Stimulated activated naive CD4-positive, alpha-beta T cell treated with Interleukin-2 at 50 U/mL for 16 hours (primary cell): ENCODE measurements at places on chromosomes 3 and 15.

DNA sequence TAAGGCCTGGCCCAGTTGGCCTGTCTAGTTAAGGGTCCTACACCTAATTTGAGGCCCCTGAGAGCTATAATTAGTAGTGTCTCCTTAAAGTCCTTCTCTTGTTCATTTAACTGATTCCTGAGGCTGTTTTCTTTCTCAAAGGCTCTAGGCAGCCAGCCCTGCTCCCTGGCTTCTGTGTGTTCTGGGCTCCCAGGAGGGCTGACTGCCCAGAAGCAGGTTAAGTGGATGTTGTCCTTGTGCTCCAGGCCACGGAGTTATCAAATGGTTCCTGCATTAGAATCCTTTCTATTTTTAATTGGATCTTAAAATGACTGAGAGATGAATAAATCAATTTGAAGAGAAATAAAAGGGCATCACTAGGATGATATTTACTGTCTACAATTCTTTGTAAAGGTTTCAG lies 140.0 kb downstream of the SNRK start:
- no peak for DNase-seq

DNA sequence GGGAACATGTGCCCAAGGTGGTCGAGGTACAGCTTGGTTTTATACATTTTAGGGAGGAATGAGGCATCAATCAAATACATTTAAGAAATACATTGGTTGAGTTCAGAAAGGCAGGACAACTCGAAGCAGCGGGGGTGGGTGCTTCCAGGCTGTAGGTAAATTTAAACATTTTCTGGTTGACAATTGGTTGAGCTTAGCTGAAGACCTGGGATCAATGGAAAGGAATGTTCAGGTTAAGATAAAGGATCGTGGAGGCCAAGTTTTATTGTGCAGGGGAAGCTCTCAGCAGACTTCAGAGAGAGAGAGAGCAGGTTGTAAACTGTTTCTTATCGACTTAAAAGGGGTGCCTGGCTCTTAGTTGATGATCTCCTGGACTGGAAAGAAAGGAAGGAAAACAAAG lies 11.3 kb downstream of the CPN2 start:
- DNase-seq, result no peak

GRCh38 chr15:82999905-83000671 lies 11.4 kb downstream of the C15orf40 start:
- DNase-seq, result no peak

DNA sequence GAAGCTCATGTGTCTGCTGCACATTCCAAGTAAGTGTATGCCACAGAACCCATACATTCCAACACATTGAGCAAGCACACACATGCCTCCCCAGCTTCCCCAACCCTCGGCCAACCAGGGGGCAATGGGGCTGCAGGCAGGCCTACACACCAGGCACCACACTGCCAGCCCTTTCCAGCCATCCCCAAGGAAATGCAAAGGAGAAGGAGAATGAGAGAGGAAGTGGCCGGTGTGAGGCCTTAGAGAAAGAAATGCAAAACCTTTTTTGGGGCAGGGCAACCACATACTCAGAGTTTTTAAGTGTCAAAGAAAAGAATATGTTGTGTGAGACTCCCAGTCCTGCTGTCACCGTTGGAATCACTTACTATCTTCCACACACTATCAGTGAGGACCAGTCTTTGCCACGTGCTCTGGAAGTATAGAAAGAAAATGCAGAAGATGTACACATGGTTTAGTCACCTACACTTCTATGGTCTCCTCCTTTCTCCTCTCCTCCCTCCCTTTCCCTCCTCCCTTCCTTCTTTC lies 11.1 kb downstream of the IGF2BP2 start:
- no peak for DNase-seq

DNA sequence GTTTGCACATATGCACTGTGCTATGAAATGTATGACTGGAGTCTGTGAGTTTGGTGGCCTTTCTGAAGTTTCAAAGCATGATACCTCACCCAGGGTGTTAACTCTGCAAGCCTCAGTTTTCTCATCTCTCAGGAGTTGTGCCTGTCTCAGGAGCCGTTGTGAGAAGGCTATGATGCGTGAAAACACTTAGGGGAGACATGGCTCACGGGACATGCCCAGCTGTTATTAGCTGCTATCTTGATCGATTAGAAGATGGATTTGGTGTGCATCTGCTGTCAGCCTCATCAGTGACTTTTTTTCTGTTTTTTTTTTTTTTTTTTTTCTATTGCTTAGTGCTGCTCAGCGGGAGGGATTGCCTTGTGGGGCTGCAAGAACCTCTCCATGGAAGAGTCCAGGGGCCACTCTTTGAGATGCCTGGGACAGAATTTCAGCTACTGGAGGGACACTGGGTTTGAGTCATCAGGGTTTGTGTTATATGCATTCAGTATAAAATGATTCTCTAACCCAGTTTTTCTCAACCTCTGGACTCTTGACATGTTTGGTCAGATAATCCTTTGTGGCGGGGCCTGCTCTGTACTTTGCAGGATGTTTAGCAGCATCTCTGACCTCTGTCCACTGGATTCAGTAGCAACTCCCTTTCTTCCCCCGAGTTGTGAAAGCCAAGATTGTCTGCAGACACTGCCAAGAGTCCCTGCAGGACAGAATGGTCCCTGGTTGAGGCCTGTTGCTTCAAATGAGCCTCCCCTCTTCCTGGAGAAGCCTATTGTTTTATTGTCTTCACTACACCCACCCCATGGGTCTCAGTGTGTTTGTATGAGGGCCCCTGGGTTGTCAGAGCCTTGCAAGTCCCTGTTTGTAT lies 181.4 kb downstream of the CACNA2D3 start:
- no peak for DNase-seq

- no peak for DNase-seq
Measured at GRCh38 chr3:97970156-97970555, 2.1 kb downstream of the RIOX2 start.

GRCh38 chr3:4508048-4508981 lies 15.2 kb downstream of the ITPR1 start:
- DNase-seq, result no peak

DNA sequence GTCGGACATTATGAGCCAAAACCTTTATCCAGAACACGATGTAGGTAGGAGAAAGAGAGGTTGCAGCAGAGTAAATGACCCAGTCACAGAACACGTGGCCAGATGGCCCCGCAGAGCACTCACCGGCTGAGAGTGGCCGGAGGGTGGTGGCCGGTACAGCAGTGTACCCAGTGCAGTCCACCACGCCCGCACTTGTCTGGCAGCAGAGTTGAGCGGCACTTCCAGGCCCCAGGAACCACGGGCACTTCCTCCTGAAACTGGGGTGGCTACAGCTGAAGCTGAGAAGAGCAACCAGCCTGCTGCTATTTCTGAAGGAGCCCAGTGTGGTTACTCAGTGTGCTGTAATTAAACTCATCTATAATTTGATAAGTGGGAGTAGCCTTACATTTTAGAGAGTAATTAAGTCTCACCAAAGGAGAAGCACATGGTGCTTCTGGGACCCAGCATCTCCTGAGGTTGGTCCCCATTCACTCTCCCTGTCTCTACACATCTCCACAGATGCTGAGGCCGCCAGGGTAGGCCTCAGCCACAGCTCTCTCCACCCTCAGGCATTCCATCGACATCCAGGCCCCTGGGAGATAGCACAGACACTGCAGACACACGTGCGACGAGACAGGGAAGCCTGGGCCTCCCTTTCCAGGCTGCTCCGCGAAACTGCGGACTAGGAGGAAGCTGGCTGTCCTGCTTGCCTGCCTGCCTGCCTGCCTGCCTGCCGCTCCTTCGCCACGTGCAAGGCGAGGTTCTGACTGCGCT lies 49.8 kb downstream of the BDH1 start:
- DNase-seq, result no peak

DNA sequence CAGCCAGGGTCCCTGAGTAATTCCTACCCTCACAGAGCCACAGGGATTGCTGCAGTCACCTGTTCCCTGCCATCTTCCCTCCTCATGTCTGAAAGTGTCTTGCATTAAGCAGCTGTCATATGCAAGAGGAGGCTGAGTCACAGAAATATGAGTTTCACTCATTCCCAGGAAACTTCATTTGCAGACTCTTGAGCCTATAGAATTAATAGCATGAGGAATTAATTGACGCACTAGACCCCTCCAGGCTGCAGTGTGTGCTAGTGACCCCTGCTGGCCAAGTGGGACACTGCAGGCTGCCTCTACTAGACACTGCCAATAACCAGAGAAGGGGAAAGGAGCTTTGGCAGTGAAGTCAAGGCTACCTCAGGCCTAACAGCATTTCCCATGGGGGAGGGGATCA lies 50.6 kb upstream of the SLC6A1 start:
- no peak for DNase-seq

DNA sequence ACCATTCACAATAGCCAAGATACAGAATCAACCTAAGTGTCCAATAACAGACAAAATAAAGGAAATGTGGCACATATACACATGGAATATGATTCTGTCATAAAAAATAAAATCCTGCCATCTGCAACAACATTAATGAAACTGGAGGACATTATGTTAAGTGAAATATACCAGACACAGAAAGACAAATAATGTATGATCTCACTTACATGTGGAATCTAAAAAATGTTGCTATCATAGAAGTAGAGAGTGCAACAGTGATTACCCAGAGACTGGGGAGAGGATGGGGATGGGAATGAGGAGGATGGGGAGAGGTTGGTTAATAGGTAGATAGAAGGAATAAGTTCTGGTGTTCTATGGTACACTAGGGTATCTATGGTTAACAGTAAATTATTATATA lies 28.7 kb downstream of the MRPL3 start:
- no peak for DNase-seq
